Panc1 (cell line): ENCODE measurements at places on chromosomes 6 and 20. TPM values are rescaled to one million over a fixed set of nuclear protein-coding genes. Genes with fewer than 3 reads are reported as not detected.

- H3K4me3 ChIP-seq, result no peak overlapping the region
- no peak for DNase-seq
- H3K4me1 ChIP-seq, result no peaks in the 10 kb centered on the region; the same call in 1 of the 2 replicates
- no peaks in the 10 kb centered on the region for H3K36me3 ChIP-seq
- no peaks in the 10 kb centered on the region for H3K27me3 ChIP-seq
- no peak overlapping the region for H3K27ac ChIP-seq
Measured at GRCh38 chr20:3925899-3926638, 36.9 kb downstream of the PANK2 start.

DNA sequence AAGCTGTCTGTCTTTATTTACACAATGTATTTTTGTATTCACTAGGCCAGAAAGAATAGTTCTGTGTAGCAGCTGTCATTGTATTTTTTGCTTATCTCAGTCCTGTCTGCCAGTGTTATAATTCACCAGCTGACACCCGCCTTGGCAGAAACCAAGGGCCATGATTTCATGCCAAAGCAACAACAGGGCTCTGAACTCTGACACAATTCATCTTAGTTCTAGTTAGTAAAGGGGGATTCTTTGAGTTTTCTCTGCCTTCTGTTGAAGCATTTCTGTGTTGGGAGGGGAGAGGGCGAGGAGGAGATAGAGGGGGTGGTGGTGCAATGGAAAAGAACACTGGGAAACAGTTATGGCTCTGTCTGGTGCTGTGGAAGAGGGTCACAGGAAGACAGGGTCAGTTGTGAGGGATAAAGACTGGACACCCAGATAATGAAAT, 684.6 kb upstream of the MARCKS start:
- H3K4me1 ChIP-seq, result no peaks in the 10 kb centered on the region
- H3K27ac ChIP-seq, result no peak overlapping the region
- no peaks in the 10 kb centered on the region for H3K27me3 ChIP-seq
- no peak overlapping the region for H3K4me3 ChIP-seq
- no peaks in the 10 kb centered on the region for H3K36me3 ChIP-seq
- no peak for DNase-seq

- H3K4me1 ChIP-seq, result peaks cover 5% of the 10 kb centered on the region
- DNase-seq, result peak; percentile 52
- H3K36me3 ChIP-seq, result peaks cover 6% of the 10 kb centered on the region
- no peaks in the 10 kb centered on the region for H3K27me3 ChIP-seq
- peak overlapping the region; percentile 91 for H3K27ac ChIP-seq
Measured at GRCh38 chr6:28896505-28897368, 27.0 kb downstream of the TRIM27 start.

DNA sequence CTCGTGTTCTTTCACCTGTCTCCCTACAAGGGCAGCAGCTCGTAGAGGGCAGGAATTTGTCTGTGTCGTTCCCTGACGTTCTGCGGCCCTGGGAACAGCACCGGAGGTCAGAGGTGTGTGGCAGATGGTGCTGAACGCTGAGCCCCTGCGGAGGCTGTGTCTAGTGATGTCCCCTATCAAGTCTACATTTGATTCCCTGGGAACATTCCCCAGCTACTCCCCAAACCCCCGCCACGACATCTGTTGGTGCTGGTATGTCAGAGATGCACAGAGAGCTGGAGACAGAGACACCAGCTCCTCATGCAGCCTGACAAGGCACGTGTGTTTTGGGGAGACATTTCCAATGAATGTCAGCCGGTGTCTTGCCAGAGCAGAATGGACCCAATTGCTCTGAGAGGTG, 7.7 kb downstream of the PMEPA1 start:
- no peak for DNase-seq
- peaks cover 92% of the 10 kb centered on the region for H3K4me1 ChIP-seq
- H3K27ac ChIP-seq, result peak overlapping the region; percentile 96
- H3K27me3 ChIP-seq, result no peaks in the 10 kb centered on the region
- H3K36me3 ChIP-seq, result no peaks in the 10 kb centered on the region

- no peaks in the 10 kb centered on the region for H3K36me3 ChIP-seq
- H3K27ac ChIP-seq, result no peak overlapping the region
- no peak for DNase-seq
- H3K27me3 ChIP-seq, result peaks cover 23% of the 10 kb centered on the region
- no peak overlapping the region for H3K4me3 ChIP-seq
Measured at GRCh38 chr6:165988302-165988756, 179.3 kb downstream of the TBXT start.

DNA sequence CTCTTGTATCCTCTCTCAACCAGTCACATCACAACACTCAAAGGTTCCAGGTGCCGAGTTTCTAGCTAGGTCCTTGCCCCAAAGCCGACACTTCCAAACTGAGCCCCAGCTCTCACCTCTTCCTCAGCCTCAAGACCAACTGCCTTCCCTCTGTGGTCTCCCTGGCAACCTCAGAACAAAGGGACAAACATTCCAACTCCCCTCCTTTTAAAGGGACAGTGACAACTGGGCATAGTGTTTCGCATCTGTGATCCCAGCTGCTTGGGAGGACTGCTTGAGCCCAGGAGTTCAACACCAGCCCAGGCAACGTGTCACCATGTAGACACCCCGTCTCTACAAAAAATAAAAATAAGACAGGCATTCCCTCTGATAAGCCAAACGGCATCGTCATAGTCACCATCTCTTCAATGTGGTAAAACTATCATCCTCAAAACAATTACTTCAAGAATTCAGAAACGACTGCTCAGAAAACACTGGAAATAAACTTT, 11.3 kb downstream of the DIDO1 start:
- H3K27me3 ChIP-seq, result no peaks in the 10 kb centered on the region
- peaks cover 63% of the 10 kb centered on the region for H3K4me1 ChIP-seq
- DNase-seq, result no peak

DNA sequence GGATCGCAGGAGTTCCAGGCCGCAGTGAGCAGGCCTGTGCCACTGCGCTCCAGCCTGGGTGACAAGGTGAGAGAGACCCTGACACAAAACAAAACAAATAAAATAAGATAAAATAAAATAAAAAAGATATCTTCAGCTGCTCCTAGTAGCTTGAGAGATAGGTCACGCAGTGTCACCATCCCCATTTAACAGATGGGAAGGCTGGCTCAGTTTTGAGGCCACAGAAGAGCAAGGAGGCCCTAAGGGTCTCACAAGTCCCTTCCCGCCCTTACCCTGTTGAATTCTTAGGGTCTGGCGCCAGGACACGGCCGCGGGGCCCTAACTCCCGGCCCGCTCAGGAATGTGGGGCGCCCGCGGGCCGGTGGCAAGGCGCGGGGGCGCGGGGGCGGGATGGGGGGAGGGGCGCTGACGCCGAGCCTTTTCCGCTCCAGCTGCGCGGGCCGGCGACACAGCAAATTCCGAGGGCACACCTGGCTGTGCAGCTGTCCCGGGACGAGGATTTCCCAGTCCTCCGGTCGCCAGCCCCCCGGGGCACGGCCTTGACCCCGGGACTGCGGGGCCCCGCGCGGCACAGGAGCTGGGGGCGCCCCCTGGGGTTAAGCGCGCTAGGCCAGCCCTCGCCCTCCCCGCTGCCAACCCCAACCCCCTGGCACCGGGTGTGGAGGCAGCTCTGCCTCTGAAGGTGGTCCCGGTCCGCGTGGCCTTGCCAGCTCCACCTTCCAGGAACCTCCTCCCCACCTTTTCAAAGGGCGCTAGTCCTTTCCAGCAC, 10.3 kb upstream of the R3HDML start:
- H3K4me1 ChIP-seq, result no peaks in the 10 kb centered on the region
- no peak overlapping the region for H3K27ac ChIP-seq
- H3K4me3 ChIP-seq, result peak overlapping the region; percentile 20; the same call in 1 of the 2 replicates
- no peaks in the 10 kb centered on the region for H3K27me3 ChIP-seq

DNA sequence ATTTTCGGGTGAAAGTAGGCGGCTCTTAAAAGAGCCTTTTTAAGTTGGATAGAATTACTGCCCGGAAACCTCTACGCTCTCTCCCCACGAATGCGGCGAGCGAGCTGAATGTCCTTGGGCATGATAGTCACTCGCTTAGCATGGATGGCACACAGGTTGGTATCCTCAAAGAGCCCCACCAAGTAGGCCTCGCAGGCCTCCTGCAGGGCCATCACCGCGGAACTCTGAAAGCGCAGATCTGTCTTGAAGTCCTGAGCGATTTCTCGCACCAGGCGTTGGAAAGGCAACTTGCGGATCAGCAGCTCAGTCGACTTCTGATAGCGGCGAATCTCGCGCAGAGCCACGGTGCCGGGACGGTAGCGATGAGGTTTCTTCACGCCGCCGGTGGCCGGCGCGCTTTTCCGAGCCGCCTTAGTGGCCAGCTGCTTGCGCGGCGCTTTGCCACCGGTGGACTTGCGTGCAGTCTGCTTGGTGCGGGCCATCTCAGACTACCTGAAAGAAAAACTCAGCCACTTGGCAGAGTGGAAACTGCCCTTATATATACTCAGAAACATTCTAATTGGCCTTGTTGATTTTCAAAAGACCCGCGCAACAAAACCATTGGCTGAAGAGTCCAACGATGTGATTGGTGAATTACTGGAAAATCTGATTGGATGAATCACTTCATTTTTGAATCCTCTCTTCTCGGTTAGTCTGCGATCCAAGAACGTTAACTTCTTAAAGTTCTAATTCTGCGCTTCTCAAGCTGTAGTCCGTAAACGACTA, 93.9 kb upstream of the BTN3A2 start:
- peak overlapping the region; percentile 89 for H3K27ac ChIP-seq
- H3K27me3 ChIP-seq, result no peaks in the 10 kb centered on the region
- no peaks in the 10 kb centered on the region for H3K36me3 ChIP-seq
- peaks cover 7% of the 10 kb centered on the region for H3K4me1 ChIP-seq
- H3K4me3 ChIP-seq, result no peak overlapping the region

DNA sequence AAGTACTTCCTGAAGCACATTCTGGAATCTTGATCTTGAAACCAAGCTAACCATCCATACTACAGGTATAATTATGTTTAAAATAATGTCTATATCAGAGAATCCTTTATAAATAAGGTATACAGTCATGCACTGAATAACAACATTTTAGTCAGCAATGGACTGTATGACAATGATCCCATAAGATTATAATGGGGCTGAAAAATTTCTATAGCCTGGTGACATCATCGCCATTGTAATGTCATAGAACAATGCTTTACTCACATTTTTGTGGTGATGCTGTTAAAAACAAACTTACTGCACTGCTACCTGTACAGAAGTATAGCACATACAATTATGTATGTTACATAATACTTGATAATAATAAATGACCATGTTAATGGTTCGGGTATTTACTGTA, 31.8 kb downstream of the RNF146 start:
- H3K27me3 ChIP-seq, result no peaks in the 10 kb centered on the region
- H3K4me3 ChIP-seq, result no peak overlapping the region
- H3K27ac ChIP-seq, result no peak overlapping the region
- DNase-seq, result no peak

DNA sequence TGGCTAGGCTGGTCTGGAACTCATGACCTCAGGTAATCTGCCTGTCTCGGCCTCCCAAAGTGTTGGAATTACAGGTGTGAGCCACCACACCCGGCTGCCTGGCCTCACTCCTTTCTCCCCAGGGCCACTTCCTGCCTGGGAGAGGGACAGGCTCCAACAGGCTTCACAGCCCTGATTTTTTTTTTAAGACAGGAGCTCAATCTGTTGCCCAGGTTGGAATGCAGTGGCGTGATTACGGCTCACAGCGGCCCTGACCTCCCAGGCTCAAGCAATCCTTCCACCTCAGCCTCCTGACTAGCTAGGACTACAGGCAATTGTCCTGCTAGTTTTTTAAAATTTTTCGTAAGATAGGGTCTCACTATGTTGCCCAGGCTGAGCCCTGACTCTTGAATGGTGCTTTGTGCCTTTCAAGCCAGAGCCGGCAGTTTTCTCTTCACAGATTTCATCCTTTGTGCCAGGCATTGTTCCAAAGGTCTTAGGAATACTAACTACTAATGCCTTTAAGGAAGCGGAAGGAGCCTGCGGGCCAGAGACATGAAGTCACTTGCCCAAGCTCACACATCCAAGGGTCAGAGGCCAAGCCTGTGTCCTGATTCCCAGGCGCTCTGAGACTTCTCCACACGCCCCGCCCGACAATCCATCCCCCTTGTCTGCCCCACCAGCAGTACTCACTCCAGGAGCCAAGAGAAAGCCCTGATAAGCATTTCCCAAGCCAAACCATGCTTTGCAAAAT, 19.2 kb downstream of the CAPN11 start:
- DNase-seq, result peak; percentile 47
- no peak overlapping the region for H3K4me3 ChIP-seq
- H3K27ac ChIP-seq, result peak overlapping the region; percentile 90
- H3K36me3 ChIP-seq, result no peaks in the 10 kb centered on the region
- H3K4me1 ChIP-seq, result peaks cover 48% of the 10 kb centered on the region

DNA sequence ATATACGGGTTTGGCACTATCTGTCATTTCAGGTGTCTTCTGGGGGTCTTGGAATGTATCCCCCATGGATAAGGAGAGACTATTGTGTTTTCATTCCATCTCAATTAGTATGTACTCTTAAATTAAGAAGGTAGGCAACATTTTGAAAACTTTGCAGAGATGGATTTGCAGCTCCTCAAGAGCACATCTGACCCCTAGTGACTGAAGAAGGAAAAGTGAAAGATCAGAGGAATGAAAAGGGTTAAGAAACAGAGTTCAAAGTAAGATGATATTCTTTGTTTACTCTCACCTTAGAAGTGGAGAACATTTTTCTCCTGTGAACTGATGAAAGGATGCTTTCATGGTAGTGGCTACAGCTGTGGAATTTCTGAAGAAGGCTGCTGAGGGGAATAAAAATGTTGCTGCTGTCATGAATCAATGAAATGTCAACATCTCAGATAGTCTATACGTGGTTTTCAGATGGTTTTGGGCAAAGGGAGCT, 41.5 kb downstream of the SH3BGRL2 start:
- peak overlapping the region; percentile 69 for H3K27ac ChIP-seq
- H3K36me3 ChIP-seq, result no peaks in the 10 kb centered on the region
- no peaks in the 10 kb centered on the region for H3K27me3 ChIP-seq
- peaks cover 15% of the 10 kb centered on the region for H3K4me1 ChIP-seq

DNA sequence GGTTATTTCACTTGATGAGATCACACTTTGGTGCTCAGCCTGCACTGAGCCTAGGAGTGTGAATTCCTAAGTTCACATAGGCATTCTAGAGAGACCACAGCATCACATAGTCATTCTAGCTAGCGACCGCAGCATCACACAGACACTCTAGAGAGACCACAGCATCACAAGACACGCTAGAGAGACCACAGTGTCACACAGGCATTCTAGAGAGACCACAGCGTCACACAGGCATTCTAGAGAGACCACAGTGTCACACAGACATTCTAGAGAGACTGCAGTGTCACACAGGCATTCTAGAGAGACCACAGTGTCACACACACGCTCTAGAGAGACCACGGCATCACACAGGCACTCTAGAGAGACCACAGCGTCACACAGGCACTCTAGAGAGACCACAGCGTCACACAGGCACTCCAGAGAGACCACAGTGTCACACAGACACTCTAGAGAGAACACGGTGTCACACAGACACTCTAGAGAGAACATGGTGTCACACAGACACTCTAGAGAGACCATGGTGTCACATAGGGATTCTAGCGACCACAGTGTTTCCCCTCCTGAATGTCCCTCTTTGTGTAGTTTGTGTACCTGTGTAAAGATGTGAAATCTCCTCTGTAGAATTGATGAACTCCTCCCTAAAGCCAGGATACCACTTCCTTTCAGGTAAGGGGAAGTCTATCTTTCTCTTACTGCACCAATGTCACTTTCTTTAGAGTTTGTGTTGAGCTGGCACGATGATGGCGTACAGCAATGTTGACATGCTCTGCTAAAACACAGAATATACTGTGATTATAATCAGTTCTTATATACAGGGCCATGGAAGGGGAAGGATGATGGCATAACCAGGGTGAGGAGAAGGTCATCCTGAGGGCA, 169.4 kb downstream of the ZDHHC14 start:
- H3K36me3 ChIP-seq, result no peaks in the 10 kb centered on the region; the same call in 1 of the 2 replicates
- no peak overlapping the region for H3K4me3 ChIP-seq
- no peaks in the 10 kb centered on the region for H3K4me1 ChIP-seq

Gene OR2H1
- total RNA-seq, result not detected

Gene SLC32A1
- not detected for total RNA-seq

Gene GPX5
- total RNA-seq, result not detected
